ENCODE measurements at places on chromosomes 12 and 14.

DNA sequence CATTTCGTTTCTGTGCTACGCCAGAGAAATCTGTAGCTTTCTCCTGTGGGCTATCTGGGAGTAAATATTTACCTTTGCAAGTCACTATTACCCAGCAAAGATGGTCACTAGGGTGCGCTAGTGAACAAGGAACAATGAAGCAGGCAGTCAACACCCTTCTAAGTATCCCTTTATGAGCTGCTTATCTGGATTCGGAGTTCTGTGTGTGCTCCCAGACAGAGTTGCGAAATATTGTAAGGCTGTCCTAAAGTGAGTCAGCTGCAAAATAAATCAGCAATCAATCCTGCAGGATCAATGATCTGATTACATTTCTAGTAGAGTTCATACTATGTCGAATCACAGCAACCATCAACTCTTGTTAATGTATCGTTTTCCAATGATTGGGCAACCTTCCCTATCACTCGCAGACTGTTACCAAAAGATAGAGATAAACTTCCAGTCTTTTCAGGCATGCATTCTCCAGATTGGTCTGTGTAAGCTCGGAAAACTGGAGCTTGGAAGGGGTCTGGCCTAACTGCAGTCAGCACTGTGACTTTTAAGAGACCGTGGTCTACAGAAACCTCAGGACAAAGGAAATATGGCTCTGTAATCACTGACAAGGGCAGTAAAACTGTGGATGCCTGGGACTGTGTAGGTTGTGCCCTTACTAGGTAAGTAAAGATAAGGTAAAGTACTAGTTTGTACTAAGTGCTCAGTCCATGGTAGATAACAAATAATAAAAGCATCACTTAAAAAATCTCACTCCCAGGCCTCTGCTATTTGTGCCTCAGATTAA lies 133.5 kb downstream of the KCNK10 start:
- DNase-seq = no peak

GRCh38 chr12:124994437-124994975 lies 1.1 kb downstream of the BRI3BP start:
- no peak for DNase-seq

- DNase-seq = no peak
Observed at GRCh38 chr12:104502217-104502616, 45.5 kb downstream of the CHST11 start.

- DNase-seq = peak; percentile 73
Observed at GRCh38 chr12:6914246-6914946, at the start of gene ENO2. TSS of gene ENO2 (plus strand) at chr12:6914580. CDS start at chr12:6915833, 1,253 bp downstream.

DNA sequence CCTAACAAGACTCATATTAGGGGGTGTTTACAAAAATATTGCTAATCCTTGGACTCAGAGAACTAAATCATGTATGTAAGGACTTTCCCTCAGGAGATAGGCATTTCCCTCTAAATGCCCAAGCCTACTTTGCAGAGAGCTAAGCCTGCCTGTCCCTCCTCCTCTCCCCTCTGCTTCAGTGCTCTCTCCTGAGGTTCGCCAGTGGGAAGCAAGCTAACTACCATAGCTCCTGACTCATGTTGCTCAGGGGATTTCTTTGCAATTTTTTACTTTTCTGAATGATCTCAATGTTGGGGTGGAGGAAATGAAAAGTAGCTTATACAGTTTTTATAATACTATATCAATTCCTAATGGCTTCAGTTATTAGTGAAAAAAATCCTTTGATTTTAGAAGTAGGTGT lies 29.6 kb downstream of the IFT43 start:
- no peak for DNase-seq

- DNase-seq = no peak
Observed at GRCh38 chr12:117069926-117070900, 29.0 kb downstream of the TESC start.

- no peak for DNase-seq
Observed at GRCh38 chr12:41924111-41924510, 220.6 kb downstream of the GXYLT1 start.

DNA sequence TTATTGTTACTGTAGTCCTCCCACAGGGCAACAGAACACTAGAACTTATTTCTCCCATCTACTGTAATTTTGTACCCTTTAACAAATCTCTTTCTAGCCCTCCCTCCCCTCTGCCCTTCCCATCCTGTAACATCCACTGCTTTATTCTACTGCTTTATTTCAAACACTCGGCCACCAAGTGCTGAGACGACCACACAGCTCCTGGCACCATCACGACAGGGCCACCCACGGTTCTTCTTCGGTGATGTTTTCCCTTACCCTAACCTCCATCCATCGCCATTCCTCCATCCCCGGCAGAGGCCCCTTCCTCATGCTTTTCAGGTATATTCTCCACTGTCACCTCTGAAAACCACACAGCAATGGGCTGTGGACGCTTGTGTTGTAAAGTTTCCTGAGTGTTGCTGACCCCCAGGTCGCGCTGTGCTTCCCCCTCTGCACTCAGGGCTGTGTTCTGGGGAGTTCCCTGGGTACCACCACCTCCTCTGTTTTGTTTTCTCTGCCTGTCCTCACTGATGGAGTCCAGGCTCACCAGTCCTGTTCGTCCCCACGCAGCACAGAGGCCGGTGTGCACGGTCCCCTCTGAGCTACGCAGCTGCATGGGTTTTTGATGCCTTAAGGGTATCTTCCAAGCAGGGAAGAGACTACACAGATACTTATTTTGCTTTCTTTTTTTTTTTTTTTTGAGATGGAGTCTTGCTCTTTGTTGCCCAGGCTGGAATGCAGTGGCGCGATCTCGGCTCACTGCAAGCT lies 207.2 kb upstream of the TMEM132C start:
- DNase-seq = no peak

- no peak for DNase-seq
Observed at GRCh38 chr14:106069804-106070625, 543.6 kb downstream of the TMEM121 start.

DNA sequence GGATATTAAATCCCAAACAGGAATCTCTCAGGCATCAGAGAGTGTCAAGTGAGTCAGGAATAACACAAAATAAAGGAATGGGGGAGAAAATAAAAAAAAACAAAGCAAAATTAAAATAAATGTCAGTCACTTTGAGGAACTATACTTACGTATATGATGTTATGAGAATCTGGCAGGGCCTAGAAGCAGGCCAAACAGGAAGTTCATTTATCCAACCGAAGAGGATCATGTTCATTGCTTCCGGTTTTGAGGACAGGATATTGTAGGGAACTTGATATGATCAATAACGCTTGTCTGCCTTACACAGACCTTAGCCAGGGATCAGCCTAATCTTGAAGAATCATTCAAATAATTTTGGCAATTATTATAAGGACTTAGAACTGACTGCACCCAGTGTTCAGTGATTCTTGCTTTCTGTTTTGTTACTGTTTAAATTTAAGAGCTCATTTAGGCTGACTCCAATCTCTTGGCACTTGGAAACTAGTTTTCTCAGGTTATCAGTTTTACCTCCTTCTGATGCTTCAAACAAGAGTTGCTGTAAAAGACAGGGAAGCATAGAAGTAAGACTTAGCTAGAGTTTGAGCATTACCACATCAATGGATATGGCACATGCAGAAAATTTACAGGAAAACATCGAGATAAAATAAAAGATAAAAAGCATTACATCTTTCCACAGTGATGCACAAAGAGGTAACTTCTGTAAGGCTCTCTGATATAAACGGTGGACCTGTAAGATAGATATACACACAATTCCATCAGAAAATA lies 53.4 kb downstream of the ZFC3H1 start:
- DNase-seq = no peak

GRCh38 chr12:14613718-14614117 lies 46.0 kb upstream of the PLBD1 start:
- no peak for DNase-seq

DNA sequence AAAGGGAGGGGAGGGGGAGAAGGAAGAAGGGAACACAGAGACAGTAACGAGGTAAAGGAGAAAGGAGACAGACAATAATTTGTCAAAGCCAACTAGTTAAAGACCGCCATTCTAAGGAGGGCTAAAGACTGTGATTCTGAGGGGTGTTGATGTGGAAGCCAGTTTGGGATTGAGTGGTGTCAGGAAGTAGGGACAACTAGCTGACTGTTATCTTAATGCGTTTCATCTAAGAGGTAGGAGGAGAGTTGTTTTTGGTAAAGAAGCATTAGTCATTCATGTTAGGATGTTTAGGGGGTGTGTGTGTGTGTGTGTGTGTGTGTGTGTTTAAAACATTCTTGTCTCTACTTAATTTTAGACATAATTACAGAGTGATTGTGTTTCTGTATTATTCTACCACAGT lies 95.0 kb downstream of the INSM2 start:
- DNase-seq = no peak

GRCh38 chr14:93303659-93304058 lies 29.2 kb downstream of the BTBD7 start:
- DNase-seq = no peak

GRCh38 chr14:31596342-31597095 lies 35.3 kb downstream of the NUBPL start:
- DNase-seq = no peak

DNA sequence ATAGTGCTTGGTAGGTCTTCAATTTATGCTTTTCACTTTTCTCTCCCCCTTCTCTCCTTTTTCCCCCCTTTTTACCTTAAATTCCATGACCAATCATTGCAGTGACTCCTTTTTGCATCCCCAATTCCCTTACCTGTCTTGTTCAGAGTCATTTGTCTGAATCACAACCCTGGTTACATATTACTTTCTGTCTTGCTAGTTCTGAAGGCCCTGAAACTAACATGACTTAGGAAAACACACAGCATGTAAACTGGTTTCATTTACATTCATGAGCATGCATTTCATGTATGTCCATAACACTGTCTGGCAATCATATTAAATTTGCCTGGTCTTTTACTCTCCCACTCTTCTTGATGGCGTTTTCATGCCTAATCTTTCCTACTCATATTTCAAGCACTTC lies 20.3 kb upstream of the FOXG1 start:
- DNase-seq = no peak

- peak; percentile 96 for DNase-seq
Observed at GRCh38 chr12:118376089-118377020, at the start of gene SUDS3. TSS of gene SUDS3 (plus strand) at chr12:118376555. CDS start at chr12:118376692, 137 bp downstream.

GRCh38 chr12:66393890-66394289 lies 91.6 kb downstream of the HELB start:
- no peak for DNase-seq

GRCh38 chr12:4905316-4905715 lies 4.4 kb upstream of the KCNA1 start:
- no peak for DNase-seq

GRCh38 chr12:54716261-54716660 lies 68.1 kb upstream of the DCD start:
- no peak for DNase-seq

DNA sequence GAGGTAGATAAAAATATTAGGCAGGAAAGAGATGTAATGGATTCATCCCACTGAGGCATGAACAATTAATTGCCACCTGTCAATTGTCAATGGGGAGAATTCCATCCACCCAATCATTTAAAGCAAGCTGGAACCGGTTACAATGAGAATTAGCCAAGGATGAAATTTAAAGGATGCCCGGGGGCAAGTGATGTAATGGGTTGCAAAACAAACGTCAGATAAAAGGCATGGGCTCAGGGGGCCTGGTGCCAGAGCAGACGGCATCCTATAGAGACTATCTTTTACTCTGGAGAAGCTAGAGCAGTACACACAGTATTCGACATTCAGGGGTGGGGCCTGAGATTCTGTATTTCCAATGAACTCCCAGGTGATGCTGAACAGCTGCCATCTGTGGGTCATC lies 80.5 kb upstream of the ZFP36L1 start:
- no peak for DNase-seq

DNA sequence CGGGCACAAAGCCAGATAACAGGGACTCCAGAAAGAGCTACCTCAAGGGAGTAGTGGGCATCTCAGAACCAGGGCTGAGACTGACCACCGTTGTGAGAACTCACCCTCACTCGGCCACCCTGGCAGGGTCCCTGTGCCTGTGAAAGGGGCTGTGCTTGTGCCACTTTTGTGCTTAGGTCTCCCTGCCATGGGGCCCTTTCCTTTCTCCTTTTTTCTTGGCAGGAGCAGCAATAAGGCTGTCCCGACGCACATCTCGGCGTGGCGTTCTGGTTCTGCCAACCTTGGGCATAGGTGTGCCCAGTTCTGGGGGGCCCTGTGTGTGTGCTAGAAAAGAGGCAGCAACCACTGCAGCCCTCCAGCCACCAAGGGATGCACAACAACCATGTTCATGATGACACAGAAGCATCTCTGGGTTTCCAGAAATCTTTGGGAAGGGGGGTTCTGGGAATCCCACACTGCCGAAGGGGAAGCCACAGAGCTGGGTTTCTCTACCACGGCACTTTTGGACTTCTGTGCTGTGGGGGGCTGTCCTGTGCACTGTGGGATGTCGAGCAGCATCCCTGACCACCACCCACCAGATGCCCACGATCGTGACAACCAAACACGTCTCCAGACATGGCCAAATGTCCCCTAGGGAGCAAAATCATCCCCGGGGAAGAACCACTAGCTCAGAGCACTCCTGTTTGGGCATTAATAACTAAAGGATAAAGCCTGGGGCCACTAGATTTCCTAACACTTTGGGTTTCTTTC lies 13.1 kb upstream of the TMEM119 start:
- no peak for DNase-seq

DNA sequence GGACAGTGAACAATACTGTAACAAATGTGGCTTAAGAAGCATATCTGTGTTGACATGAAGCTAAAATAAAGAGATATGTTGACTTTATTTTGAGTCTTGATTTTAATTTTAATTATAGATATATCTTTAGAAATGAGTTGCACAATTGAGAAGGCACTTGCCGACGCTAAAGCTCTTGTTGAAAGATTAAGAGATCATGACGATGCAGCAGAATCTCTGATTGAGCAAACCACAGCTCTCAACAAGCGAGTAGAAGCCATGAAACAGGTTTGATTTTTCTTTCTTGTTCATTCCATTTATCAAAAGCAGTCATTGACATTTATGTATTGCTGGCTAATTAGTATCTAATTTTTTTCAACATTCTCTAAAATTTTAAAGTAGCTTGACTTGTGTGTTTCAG lies 15.8 kb downstream of the FGFR1OP2 start:
- no peak for DNase-seq

DNA sequence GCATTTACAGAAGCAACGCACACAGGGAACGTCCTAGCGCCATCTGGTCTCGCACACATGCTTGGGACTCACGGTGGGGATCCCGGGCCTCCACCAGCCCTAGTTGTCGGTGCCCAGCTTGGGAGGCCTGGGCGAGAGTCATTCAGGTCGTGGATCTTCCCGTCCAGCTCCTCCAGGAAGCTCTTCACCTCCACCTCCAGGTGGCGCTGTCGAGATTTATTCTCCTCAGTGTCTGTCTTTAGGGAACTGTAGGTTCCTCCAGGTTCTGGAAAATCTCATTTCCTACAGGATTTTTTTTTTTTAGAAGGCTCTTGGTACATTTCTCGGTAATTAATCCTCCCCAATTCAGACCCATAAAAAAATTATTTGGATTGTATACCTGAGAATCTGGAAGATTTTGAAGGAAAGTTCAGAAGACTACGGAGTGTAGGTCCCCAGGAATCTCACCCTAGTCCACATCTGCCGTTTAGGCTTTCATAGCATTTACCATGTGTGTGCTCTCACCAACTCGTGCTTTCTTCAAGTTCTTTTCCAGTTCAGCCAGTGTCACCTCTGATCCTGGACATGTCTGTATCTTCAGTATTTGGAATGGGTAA lies 910.0 kb downstream of the TMEM121 start:
- peak; percentile 67 for DNase-seq

All from stimulated activated CD4-positive, alpha-beta T cell treated with anti-CD3 and anti-CD28 coated beads, TNF-alpha, amount 100 ng/mL, for 1 hour (primary cell).